ENCODE measurements at places on chromosomes 12 and 14. TPM values are rescaled to one million over a fixed set of nuclear protein-coding genes. Genes with fewer than 3 reads are reported as not detected.

GRCh38 chr12:1353451-1353850, 240.9 kb downstream of the FBXL14 start:
- no peak for DNase-seq

GRCh38 chr14:47917344-47917954, 242.0 kb upstream of the MDGA2 start:
- peak; percentile 53 for DNase-seq

DNA sequence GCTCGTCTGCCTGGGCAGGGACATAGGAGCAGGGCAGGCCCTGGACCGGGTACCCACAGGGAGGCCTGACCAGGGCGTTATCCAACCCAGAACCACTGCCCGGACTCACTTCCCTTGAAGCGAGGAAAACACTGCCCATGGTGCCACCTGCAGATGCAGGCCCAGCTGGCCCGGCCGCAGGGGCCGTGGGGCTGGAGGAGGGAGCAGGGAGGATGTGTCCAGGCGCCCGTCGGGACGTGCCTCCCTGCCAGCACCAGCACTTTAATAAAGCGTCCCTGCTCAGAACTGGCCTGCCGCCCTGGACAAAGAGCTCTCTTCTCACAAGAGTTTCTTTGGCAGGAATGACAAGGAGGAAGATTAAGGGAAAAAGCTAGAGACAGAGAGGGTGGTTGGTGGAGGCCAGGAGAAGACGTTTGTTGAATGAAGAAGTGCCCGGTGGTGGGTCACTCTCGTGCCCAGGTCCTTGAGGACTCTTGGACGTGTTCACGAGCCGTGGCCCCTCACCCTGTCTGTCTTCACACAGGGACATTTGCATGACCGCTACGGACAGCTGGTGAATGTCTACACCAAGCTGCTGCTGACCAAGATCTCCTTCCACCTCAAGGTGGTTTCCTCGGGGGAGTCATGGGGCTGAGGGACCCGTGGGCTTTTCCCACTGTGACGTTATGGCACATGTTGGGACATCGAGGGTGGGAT, 14.2 kb downstream of the HIP1R start:
- no peak for DNase-seq

- DNase-seq = no peak
These were observed 17.2 kb upstream of the TPCN1 start for GRCh38 chr12:113203852-113204760.

GRCh38 chr12:52183544-52183910, 8.3 kb downstream of the KRT80 start:
- DNase-seq = no peak

GRCh38 chr12:59936534-59936933, 340.7 kb downstream of the SLC16A7 start:
- no peak for DNase-seq

- DNase-seq = no peak
These were observed 41.7 kb upstream of the TSPAN11 start for GRCh38 chr12:30884799-30885198.

- no peak for DNase-seq
These were observed 27.4 kb downstream of the CRADD start for GRCh38 chr12:93704625-93705024.

DNA sequence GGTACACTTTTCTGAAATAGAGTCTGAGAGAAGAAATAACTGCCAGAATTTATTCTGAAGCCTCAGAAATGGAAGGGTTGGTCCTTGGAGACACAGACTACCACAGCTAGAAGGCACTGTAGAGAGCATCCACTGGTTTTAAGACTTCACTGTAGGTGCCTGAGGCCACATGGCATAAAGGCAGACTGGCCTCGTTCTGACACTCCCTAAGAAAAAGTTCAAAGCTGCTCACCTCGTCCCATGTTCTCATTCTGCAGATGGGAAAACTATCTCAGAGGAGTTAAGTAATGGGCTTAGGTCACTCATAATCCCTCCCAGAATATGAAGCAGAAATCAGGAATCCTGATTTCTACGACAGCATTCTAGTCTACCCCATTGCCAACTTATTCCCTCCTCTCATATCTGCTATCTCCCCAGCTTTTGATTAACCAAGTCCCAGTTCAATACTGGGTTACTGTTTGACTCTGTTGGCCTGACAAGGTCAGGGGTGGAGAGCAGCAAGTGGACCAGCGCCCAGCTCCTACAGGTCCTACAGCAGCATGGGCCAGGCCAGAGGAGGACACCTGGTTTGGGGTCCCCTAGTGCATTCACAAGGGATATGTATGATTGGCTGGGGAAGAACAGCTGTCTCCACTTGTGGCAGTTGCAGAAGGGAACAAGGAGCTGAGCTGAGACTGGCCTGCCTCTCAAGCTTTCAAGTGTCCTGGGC, 3.7 kb downstream of the ITGA5 start:
- no peak for DNase-seq

- no peak for DNase-seq
These were observed 218.0 kb upstream of the RGS6 start for GRCh38 chr14:71714225-71714624.

DNA sequence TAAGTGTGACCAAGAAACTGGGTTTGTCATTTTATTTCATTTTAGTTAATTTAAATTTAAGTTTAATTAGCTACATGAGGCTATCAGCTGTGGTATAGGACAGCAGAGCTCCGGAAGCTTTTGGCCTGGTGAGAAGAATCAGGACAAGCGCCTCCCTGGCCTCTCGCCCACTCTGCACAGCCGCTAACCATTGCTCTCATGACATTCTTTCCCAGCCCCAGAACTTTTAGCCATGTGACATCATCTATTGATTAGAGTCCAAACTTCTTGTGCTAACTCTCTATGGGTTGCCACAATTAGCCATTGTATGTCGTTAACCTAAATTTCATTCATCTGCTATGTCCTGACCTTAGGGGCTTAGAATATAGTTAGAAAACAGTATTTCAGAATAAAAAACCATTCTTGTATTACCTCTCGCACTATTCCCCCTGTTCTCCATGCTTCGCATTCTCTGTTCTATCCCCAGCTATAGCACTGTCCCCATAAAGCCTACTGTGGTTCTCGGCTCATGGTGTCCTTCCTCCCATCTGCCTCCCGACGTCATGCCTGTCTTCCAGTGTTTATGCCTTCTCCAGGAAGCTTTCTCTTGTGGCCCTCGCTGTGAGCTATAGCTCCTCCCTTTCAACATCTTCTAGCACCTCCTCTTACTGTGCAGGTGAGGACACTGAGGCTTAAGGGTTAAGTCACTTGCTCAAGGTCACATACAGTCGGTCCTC, 23.5 kb downstream of the SSH1 start:
- DNase-seq = no peak

DNA sequence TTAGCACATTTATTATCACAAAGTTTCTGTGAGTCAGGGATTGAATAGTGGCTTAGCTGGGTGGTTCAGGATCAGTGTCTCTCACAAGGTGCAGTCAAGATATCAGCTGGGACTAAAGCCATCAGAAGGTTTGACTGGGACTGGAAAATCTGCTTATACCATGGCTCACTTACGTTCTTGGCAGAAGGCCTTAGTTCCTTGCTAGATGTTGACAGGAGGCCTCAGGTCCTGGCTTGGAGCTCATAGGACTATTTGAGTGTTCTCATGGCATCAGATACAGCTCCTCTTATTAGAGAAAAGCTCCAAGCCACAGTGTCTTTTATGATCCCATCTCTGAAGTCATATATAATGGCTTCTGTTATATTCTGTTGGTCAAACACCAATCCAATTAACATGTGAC, 127.3 kb downstream of the SLC6A15 start:
- DNase-seq = no peak

DNA sequence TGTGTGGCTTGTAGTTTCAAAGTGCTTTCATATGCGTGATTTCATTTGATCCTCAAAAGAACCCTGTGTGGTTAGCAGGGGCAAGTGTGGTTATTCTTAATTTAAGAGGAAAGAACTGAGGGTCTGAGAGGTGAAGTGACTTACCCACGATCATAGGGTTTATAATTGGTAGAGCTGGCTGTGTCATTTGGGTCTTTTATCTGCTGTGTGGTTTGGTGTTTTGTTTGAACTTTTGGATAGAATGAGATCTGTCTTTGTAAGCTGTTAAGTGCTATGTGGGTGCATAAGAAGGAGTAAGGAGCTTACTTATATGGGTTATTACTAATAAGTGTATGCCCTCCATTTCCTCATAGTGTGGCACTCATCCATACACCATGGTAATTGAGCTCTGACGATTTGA, 190.0 kb downstream of the CACNA1C start:
- DNase-seq = no peak

GRCh38 chr12:49882248-49882850, 21.4 kb downstream of the FAIM2 start:
- DNase-seq = no peak

Gene TC2N
- 1.4 TPM for total RNA-seq

Gene KIF21A
- 2.9 TPM for total RNA-seq

Gene FAM90A1
- not detected for total RNA-seq

Gene GMPR2
- 61.3 TPM for total RNA-seq

Gene IAPP
- total RNA-seq = not detected

Gene CPNE6
- not detected for total RNA-seq

Gene NPFF
- total RNA-seq = not detected

Data from endothelial cell (in vitro differentiated cells).